ENCODE measurements at places on chromosomes 3 and 15.

- no peak for DNase-seq
Observed at GRCh38 chr3:71083726-71084131, 499.8 kb downstream of the FOXP1 start.

DNA sequence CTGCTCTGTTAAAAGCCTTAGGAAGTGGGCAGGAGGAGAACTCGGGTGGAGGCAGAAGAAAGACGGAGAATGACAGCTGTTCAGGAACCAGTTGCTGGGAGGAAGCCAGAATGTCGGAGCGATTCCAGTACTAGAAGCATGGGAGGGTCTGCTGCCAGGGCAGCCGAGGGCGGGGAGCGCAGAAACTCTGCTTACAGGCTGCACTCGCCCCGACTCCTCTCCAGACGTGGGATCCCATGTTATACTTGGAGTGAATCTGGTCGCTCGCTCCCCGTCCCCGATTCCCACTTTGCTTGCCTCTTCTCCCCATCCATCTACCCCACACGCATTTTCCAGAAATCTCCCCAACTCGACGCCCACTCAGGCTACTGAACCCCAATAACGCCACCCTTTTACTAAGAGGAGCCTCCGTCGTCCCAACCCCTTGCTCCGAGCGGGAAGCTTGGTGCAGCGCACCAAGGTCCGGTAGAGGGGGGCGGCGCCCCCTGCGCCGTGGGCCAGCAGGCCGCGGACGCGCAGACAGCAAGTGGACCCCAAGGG, 665 bp downstream of the GATM start:
- DNase-seq = peak; percentile 50

DNA sequence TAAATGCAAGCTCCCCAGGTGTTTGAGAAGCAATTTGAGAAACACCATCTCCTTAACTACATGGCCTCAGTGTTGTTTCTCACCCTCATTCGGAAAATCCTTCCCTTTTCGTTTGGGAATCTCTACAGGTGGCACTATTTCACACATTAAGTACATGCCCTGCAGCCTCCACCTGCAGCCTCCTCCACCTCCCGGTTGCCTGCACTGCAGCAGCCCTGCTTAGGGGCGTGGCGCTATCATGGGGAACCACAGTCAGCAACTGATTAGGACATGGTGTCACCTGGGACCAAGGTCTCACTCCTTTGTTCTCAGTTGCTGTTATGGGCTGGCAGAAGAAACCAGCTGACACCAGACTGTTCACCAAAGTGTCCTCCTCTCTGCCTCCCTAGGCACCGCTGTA, 11.7 kb upstream of the ZNF774 start:
- no peak for DNase-seq

- DNase-seq = no peak
Observed at GRCh38 chr3:58567251-58567515, 10.0 kb downstream of the FAM107A start.

DNA sequence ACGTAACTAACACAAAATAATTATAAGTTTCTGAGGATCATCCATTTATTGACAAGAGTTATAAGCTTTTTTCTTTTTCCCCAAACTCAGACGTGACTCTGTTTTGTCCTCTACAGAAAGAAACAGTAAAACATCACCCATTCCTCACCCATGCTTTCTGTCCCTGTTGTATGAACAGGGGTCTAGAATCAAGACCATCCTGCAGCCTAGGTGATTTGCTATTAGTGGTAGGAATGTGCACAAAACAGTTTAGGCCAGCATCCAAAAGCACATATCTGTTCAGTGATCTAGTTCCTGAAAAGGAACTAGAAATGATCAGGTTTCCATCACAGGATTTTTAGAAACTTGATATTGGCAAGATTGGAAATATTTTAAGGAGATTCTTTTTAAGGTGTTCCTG, 527.6 kb downstream of the SOX2 start:
- no peak for DNase-seq

DNA sequence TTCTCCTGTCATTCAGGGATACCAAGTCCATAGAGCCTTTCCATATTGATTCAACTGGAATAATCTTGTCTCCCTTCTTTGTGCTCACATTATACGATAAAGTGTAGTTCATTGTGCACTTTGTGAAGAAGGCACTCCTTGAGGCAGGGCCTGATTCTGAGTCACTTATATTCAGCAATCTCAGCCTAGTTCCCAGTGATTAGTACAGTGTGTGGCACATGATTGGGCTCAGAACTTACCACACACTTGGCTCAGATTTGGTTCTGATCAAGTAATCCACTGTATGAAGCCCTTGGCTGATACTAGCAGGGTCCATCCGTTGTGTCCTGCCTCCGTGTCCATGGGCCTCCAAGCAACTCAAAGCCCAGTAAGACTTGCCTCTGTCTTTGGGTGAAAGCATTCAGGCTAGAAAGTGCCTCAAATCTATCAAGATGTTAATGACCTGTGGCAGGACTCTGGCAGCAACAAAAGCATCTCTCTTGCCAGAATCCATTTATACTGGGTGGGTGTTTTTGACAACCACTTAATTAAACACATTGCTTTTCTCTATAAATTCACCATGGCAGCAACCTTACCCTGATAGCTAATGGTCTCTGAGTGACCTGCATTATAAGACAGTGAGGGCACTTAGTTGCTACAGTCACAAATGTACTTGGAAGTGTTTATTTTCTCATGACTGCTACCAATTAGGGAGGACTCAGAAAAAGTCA, 51.3 kb downstream of the TPRG1 start:
- no peak for DNase-seq

GRCh38 chr15:71149646-71150557, 34.6 kb downstream of the THSD4 start:
- no peak for DNase-seq

- no peak for DNase-seq
Observed at GRCh38 chr3:168081856-168082255, 13.9 kb downstream of the GOLIM4 start.

- no peak for DNase-seq
Observed at GRCh38 chr3:21847005-21847404, 96.0 kb upstream of the ZNF385D start.

GRCh38 chr15:80640531-80641121, 54.5 kb upstream of the ABHD17C start:
- no peak for DNase-seq

- no peak for DNase-seq
Observed at GRCh38 chr3:173009410-173009809, 131.6 kb downstream of the SPATA16 start.

DNA sequence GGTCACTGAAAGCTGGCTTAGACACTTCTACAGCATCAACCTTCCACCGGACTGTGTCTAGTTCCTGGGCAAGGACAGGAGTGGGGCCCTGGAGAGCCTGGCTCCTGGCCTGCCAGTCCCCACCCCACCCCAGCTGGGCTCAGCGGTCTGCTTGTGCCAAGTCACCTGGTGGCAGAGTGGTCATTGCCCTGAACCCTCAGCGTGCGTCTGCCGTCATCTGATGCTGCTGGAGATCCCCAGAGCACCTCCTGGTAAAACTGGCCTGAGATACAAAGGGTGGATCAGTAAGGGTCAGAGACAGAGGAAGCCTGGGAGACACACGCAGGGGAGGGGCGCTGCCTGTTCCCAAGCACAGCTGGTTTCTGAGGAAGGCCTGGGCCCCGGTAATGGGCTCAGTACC, 16.7 kb downstream of the ITIH4 start:
- no peak for DNase-seq

DNA sequence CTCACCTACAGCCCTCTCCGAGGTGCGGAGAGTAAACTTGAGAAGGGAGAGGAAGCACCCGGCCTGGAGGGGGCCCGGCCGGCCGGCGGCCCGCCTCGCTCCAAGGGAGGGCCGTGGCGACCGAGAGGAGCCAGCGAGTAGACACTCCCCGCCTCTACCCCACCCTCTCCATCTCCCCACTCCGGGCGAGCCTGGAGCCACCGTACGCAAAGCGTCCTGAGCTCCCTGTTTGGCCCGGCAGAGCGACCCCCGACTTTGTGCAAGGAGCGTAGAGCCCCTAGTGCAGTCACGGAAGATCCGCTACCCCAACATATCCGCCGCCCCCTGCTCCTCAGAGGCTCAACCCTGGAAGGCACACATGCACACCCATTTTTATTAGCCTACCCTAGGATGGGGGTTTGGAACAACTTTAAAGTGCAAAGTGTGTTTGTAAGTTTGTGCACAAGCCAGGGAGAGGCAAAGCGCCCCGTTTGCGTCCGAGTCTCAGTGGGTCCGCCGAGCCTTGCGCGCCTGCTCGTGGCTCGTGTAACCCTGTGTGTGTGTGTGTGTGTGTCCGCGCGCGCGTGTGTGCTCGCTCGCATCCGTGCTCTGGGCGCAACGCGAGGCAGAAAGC, 508 bp upstream of the SMAD6 start:
- DNase-seq = no peak

- no peak for DNase-seq
Observed at GRCh38 chr15:92473756-92474155, 80.1 kb downstream of the ST8SIA2 start.

DNA sequence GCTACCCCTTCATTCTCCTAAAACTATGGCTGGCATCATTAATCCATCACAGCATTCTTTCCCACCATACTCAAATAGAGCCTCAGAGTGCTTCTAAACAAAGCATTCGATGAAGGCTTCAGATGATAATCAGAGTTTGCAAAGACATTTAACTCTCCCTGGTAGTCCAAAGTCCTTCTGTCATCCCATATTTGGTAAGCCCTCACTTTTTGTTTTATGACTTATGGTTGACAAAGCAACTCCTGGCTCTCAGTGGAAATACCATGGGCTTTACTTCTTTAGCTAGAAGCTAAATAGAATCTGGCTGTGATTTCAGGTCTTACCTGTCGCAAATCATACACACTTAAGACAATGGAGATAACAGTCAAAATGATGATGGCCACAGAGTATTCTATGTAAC, 27.8 kb downstream of the ATP13A5 start:
- no peak for DNase-seq

DNA sequence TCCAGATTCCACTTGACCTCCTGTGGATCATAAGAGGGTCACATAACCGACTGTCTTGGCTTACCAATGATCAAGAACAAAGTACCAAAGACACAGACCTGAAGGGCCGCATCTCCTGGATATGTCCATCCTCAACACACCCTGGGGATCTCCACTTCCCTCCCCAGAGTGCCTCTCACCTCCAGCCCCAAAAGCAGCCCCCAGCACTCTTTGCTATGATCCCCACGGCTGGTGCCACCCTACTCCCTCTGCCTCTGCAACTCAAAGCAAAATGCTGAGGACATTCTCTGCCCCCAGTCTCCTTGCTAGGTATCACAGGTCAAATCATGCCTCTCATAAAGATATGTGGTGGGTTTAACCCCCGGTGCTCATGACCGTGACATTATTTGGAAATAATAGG, 32.7 kb downstream of the SLCO2A1 start:
- DNase-seq = no peak

DNA sequence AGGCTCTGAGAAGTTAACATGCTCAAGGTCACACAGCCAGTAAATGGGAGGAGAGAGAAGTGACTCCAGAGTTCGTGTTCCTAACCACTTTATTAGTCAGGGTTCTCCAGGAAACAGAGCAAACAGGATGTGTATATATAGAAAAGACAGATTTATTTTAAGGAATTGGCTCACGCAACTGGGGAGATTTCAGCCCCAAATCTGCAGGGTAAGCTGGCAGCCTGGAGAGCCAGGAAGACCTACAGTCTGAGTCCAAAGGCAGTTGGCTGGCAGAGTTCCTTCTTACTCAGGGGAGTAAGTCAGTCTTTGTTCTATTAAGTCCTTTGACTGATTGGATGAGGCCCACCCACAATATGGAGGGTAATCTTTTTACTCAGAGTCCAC, 118.2 kb upstream of the PROK2 start:
- DNase-seq = no peak

DNA sequence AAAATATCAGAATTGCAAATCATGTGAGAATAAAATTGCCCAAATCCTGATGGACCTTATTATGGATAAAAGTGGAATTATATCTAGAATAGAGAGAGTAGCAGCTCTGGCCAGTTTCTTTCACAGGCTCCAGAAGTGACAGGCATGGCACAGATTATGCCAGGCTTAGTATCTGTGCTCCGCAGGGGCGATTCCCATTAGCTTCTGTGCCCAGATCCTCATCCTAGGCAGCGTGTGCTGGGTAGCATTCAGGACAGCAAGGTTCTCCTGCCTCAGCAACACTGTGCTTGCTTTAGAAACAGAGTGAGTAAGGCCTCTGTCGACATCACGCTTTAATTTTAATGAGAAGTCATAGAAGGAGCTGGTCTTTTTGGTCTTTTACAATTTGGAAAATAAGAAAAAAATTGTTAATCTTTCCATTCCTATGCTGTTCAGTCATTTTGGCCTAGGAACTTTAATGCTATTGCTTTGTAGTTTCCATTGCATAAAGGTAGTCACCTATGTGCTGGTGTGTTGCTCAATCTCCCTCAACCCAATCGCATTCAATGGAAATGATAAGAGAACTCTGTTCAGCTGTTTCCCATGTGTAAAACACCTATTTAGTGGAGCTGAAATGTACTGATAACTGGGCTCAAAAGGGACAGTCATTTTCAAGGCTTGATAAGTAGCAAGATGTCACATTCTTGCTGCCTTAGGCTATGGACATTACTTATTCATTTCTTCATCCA, 770.1 kb downstream of the AGBL1 start:
- peak; percentile 6 for DNase-seq

GRCh38 chr15:81221449-81221848, 24.8 kb downstream of the IL16 start:
- DNase-seq = no peak

DNA sequence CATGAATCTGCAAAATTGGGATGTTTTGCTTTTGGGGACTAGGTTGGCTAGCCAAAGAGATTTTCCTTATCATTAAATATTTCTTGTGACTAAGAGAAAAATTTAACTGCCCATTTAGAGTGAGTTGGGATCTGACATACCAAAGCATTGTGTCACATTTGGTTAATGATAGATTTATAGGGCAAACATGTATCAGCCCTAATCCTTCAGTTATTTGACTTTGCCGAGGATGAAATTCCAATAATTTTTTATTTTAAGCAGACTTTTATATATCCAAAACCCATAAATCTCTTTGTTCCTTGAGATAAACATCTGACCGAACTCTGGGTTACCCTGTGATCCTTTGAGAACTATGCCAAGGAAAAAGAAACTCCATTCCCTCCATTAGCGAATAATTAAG, 218.9 kb downstream of the CDIN1 start:
- DNase-seq = no peak

DNA sequence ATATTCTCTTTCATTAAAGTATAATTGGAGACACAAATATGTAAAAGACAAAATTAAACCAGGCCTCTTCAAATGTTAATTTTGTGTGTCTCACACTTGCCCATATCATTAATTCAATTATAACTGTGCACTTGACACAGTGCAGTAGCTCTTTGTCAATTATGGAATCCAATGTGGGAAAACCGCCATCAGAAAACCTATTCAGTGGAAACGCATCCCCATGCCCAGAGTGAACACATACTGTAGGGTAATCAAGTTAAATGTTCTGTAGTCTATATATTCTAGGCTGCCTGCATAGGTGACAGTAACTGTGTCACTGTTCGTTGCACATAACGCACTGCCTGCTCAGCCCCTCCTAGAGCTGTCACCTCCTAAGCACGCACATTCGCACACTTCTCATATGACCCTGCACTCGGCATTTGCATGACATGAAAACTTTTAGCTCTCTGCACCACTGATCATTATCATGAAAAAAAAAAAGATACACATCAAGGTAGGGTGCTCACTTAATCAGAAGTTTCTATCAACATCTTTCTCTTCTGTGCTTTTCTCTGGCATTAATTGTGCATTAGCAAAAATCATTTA, 63.2 kb downstream of the MEIS2 start:
- no peak for DNase-seq

- DNase-seq = no peak
Observed at GRCh38 chr15:62474771-62475124, 309.7 kb upstream of the C2CD4B start.

- no peak for DNase-seq
Observed at GRCh38 chr3:118900737-118901525, 133.7 kb downstream of the IGSF11 start.

- no peak for DNase-seq
Observed at GRCh38 chr3:23775254-23775909, 30.4 kb upstream of the UBE2E1 start.

All from midbrain (tissue), 1 donor.